ENCODE measurements at places on chromosomes 3 and 15. TPM values are rescaled to one million over a fixed set of nuclear protein-coding genes. Genes with fewer than 3 reads are reported as not detected.

TMEM212 gene
- not detected for total RNA-seq

BLM gene
- 2.2 TPM for total RNA-seq

DUOXA2 gene
- not detected for total RNA-seq

CYP1A2 gene
- total RNA-seq = not detected

All from articular chondrocyte of knee joint (primary cell).